ENCODE measurements at places on chromosomes 2 and 18.

DNA sequence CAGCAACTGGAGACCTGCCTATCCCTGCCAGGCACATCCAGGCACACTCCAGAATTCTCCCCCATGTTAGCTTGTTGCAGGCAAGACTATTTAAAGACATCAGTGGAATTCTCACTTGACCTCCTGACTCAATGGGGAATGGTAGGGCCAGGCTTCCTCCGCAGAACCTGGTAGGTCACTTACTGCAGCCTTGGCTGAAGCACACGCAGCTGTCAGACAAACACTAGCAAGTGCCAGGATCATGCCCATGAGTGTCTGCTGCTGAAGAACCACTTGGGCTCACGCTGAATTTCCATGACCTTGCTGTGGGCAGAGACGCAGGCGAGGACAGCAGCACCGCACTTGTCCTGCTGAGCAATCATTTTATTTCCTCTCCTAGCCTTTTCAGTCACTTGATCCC, 3.2 kb downstream of the LRRC30 start:
- no peak for DNase-seq

- no peak for DNase-seq
These were observed 29.8 kb downstream of the NFATC1 start for GRCh38 chr18:79425569-79425886.

DNA sequence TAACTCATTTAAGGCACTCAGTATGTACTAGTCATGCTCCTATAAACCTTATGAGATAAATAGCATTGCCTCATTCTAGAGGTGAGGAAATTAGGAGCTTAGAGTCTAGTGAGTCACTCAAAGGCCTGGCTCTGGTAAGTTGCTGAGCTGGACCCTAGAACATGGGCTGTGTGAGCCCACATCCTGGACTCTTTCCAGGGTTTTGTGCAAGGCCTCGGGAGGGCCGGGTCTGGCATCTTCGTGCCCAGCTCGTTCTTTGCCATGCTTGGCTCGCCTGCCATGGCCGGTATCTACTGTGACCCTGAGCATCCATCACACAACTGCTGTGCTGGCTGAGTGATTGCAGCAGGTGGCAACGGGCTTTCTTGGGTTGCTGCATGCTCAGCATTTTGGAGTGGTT, 168.0 kb downstream of the LPIN1 start:
- DNase-seq = no peak

DNA sequence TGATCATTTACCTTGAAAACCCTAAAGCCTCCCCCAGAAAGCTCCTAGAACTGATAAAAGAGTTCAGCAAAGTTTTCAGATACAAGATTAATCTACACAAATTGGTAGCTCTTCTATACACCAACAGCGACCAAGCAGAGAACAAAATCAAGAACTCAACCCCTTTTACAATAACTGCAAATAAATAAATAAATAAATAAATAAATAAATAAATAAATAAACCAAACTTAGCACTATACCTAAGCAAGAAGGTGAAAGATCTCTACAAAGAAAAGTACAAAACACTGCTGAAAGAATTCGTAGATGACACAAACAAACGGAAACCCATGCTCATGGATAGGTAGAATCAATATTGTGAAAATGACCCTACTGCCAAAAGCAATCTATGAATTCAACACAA, 182.0 kb upstream of the RND3 start:
- no peak for DNase-seq

DNA sequence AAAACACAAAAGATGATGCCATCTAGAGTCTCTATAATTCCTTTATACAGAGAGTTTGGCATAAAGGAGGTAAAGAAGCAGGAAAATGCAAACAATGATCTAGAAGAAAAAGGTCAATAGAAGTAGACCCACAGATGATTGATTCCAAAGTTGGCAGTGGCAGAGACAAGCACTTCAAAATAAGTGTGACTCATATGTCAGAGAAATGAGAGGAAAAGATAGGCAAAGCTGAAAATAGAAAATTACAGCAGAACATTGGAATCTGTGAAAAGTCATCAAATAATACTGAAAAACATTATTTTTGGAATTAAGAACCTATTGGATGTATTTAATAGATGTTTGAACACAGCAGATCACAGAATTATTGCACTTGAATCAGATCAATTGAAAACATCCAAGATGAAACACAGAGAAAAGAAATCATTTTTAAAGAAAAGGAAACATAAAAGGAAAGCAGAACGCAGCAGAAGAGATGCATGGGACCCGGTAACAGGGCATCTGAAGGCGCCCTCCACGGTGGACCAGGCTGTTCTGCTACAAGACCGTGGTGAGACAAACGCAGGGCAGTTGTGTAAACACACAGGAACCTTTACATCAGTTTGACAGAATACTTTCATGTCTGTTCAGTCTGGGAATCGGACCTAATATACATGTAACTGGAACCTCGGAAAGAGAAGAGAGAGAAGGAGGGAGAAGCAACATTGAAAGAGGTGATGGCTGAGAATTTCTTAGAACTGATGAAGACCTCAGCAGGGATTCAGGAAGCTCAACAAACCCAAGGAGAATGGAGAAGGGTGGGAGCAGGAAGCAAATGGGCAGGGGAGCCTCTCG, 74.6 kb upstream of the GPC1 start:
- no peak for DNase-seq

DNA sequence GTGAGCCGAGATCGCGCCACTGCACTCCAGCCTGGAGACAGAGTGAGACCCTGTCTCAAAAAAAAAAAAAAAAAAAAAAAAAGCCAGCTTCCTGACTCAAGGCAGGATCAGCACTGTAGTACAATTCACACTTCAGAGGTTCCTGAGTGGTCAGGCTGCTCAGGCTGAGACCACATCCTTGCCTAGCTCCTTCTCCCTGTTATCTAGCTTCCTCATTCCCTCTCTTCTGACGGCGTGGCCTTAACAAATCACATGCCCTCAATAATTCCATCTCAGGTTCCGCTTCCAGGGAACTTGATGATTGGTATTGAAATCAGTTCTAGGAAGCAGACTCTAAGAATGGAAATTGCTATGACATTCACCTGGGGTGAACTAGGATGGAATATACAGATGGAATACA, 29.8 kb upstream of the KDM3A start:
- no peak for DNase-seq

GRCh38 chr2:164974221-164974620, 18.9 kb upstream of the SLC38A11 start:
- DNase-seq = no peak

DNA sequence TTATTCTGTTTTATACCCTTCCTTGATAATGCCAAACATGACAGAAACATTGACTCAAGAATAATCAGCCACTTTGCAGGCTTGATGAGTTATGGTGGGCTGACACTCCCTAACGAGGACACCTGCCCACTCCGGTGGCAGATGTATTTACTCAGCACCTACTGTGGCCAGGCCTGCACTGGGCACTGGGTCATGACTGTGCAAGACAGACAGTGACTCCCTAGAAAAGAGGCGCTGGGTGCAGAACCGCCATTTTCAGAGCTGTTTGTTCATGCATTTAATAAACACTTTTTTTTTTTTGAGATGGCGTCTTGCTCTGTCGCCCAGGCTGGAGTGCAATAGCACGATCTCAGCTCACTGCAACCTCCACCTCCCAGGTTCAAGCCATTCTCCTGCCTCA, 32.5 kb downstream of the SNED1 start:
- DNase-seq = no peak

DNA sequence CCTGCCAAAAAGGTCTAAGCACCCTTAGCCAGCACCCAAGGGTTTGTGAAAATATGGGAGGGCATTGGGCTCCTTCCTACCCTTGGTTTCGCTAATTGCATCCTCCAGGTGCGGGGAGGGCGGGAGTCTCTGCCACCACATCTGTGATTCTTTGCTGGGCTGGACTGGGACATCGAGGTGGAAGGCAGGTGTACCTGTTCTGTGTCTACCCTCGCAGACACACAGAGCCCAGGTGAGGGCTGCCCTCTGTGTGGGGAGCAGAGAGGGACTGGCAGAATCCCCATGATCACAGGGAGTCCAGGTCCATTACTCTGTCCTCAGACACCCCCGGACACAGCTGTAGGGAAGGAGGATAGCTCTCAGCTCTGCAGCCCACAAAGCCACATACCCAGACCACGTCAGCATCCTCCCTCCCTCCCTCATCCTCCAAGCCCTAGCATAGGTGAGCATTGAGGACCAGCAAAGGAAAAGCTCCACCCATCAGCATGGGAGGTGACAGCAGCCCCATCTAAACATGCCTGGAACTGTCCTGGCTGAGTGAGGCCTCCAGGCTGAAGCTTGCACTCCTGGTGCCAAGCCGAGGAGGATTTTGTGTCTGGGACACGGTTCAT, 49.8 kb downstream of the PLB1 start:
- no peak for DNase-seq

- no peak for DNase-seq
These were observed 4.4 kb downstream of the IL1B start for GRCh38 chr2:112831946-112832840.

GRCh38 chr2:189876271-189876670, 92.0 kb downstream of the PMS1 start:
- no peak for DNase-seq

- DNase-seq = no peak
These were observed 38.6 kb downstream of the RAMP1 start for GRCh38 chr2:237898057-237898414.

DNA sequence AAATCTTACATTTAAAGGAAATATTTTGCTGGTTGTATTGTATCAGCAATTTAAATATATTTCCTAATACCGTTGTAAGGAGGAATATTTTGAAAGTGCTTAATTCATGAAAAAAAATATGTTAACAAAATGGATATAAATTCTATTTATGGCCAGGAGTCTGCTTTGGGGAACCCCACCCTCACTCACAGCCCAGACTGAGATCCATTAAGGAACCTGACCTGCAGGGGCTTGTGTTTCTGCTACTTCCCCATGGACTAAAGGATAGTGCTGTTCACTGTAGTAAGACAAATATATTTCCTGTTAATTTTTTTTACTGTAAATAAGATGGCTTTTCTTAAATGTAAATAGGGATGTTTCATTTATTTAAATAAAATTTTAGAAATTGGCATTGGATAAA, 221.9 kb upstream of the COL3A1 start:
- no peak for DNase-seq

DNA sequence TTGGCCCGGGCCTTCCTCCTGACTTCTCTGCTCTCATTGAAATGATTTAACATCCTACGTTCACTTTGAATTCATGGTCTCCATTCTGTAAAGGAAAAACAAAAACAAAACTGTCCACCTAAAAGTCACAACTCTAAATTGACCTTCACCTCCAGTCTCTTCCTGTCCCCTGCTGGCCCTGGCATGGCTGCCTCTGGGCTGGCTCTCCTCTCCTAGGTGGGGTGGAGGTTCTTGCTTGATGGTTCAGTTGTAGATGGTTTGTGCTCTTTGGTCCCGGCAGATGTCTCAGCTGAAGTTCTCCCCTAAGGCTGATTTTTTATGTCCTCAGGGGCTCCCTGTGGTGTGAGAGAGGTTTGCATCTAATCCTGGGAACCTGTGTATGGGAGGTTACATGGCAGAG, 121.1 kb downstream of the ACKR3 start:
- no peak for DNase-seq

DNA sequence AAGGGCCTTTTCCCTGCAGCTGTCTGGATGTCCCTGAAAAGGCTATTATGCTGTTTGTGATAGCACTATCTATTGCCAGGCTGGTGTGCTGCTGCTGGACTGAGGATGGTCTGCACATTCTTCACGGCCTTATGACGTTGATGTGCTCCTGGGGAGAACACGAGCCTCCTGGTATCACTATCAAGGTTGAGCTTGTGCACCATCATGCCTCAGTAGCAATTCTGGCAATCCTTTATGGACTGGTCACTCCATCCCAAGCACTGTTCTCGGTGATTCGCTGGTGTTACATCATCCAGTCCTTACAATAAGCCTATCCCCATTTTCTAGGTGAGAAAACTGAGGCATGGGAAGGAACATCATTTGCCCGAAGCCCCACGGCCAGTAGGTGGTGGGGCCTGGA, 18.2 kb upstream of the CCBE1 start:
- DNase-seq = no peak

DNA sequence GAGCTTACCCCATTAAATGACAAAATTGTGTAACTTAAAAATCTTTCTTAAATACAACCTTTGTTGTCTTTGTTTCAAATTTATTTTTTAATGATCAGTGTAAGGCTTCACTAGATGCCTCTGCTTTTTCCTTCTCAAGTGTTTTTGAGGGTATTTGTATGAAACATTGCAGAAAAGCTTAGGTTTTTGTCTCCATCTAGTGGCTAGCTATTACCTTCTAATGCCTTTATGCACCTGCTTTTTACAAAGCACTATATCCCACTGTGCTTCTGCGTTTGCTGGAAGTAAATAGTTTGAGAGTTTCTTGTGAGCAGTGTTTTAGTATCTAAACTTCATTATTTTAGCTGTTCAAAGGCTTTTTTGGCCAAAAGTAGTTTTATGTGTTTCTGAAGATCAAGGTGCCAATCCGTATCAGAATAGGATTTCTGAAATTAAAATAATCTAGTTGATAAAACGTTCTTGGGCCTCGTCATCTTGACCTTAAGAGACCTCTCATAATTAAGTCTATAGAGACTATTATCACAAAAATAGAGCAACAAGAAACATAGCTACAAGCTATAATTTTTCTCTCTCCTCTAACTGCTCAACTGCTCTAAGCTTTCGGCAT, 47.0 kb downstream of the IWS1 start:
- no peak for DNase-seq
